ENCODE measurements at places on chromosomes 16 and 17. TPM values are rescaled to one million over a fixed set of nuclear protein-coding genes. Genes with fewer than 3 reads are reported as not detected.

The ITGAD gene
- not detected for total RNA-seq

The SDF2 gene
- total RNA-seq: 85.5 TPM

The CBX2 gene
- 16.0 TPM for total RNA-seq

The NOXO1 gene
- total RNA-seq: 0.52 TPM

The CCL1 gene
- not detected for total RNA-seq

The TBC1D3C gene
- total RNA-seq: not detected

The NAGLU gene
- total RNA-seq: 47.3 TPM

The G6PC3 gene
- total RNA-seq: 171 TPM

The ABAT gene
- 0.61 TPM for total RNA-seq

The TMEM92 gene
- 25.8 TPM for total RNA-seq

The RRN3 gene
- total RNA-seq: 38.8 TPM

The HP gene
- total RNA-seq: 0.53 TPM

The RNF222 gene
- not detected for total RNA-seq

The TNFRSF13B gene
- not detected for total RNA-seq

The CBX8 gene
- total RNA-seq: 21.7 TPM

The TSEN54 gene
- total RNA-seq: 42.3 TPM

The BAIAP3 gene
- 1.1 TPM for total RNA-seq

The ABCC6 gene
- total RNA-seq: 1.4 TPM

The TMEM235 gene
- total RNA-seq: not detected

The HID1 gene
- total RNA-seq: 8.8 TPM

The APOBR gene
- total RNA-seq: 0.05 TPM

The SF3B3 gene
- 191 TPM for total RNA-seq

The QPRT gene
- 0.76 TPM for total RNA-seq

The OSGIN1 gene
- total RNA-seq: 57.0 TPM
